ENCODE measurements at places on chromosomes 4 and X.

DNA sequence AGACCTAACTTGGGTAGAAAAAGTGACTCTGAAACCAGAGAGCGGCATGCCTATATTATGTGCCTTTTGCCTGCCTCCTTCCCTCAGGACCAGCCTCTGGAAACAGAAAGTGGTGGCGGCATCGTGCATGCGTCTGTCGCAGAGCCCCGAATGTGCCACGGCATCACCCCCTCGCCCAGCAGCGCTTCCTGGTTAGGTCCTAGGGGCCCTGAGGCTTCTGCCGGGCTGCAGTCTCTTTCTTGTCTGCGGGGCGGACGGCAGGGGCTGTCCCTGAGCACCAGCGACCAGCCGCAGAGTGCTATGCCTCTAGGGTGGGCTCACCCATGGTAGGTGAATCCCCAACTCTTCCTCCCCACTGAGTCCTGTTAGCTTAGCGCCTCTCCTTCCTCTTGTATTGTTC, 68.7 kb downstream of the VSIG4 start:
- no peak for DNase-seq

DNA sequence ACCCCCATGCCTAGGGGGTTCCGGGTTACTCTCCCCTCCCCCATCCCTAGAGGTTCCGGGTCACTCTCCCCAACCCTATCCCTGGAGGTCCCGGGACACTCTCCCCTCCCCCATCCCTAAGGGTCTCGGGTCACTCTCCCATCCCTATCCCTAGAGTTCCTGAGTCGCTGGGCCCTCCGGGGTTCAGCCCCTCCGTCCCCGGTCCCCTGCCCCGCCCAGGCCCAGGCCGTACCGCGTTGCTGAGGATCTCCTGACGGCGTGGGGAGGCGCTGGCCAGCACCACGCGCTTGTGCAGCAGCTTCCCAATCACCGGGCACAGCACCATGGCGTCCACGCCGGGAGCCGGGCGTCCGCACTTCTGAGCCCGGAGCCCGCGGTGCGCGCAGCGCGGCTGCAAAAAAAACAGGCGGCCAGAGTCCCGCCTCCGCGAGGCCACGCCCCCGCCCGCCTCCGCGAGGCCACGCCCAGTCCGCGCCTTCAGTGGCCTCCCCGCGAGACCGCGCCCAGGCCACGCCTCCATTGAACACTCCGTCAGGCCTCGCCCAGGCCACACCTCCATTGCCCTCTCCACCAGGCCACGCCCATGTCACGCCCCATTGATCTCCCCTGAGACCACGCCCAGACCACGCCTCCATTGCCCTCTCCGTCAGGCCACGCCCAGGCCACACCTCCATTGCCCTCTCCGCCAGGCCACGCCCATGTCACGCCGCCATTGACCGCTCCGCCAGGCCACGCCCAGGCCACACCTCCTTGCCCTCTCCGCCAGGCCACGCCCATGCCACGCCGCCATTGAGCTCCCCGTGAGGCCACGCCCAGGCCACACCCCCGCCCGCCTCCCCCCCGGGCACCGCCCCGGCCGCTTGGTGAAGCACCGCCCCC, at the start of gene ASMTL:
Gene ASMTL (minus strand): TSS at position 394 of the 879 bp plus-strand sequence. CDS start 69 bp downstream, at position 325.
- peak; percentile 99 for DNase-seq

DNA sequence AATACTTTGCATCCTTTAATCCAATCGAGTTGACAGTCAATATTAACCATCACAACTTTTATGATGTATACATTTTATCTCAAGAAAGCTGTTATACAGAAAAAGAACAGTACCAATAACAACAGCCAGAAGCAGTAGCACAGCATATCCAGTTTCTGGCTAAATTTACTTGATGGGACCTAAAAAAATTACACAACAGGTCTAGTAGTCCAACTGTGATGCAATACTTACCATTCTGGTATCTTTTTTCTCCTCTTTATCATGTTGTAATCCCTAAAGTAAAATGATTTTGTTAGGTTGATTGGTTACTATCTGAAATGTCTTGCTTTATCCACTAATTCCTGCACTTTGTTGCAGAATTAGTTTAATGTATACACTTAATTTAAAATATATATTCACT, 1150.6 kb downstream of the FAT4 start:
- DNase-seq = no peak

GRCh38 chrX:39560271-39560670, 537.5 kb downstream of the BCOR start:
- DNase-seq = no peak

- no peak for DNase-seq
Observed at GRCh38 chr4:165609653-165610052, 230.8 kb downstream of the CPE start.

DNA sequence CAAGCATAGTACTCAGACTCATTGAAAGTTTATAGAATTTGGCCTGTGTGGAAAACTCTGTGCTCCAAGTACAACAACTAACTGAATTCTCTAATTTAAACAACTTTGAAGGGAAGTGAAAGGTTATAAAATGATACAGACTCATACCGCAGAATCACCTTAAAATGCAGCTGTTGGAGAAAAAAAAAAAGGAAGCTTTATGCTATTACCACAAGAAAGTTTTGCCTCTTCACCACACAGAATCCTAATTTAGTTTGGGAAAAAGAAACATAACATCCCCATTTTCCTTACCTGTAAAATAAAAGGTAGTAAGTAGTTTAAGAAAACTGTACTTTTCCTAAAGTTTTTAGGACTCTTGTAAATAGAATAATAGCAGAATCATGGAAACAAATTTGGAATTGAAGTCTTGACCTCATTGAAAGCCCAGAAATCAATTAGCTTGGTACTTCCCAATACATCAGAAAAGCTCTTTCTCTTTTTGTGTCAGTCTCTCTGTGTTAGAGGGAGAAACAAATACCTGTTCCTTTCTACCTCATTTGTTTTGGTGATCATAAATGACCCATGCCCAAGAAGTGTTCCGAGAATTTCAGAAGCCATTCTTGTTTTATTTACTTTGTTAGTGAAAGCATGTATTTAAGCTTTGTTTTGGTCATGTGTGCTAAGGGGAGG, 78.8 kb downstream of the NFKB1 start:
- DNase-seq = no peak

- DNase-seq = no peak
Observed at GRCh38 chr4:2822461-2823300, 21.0 kb upstream of the ADD1 start.

DNA sequence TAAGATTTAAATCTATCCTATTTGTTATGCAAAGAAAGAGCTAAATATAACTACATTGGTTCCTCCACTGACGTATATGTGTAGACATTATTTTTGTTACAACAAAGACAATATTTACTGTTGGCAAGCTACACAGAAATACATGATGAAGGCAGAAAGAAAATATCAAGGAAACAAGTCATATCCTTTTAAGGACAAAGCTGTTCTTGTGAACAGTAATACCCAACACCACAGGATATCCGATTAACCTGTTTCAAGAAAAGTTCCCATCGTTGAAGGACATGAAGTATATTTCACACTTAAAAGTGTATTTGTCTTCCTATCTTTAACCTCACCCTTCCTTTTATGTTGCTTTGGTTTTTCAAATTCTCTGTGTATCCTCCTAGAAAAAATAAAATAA, 235.8 kb upstream of the AADAT start:
- no peak for DNase-seq

DNA sequence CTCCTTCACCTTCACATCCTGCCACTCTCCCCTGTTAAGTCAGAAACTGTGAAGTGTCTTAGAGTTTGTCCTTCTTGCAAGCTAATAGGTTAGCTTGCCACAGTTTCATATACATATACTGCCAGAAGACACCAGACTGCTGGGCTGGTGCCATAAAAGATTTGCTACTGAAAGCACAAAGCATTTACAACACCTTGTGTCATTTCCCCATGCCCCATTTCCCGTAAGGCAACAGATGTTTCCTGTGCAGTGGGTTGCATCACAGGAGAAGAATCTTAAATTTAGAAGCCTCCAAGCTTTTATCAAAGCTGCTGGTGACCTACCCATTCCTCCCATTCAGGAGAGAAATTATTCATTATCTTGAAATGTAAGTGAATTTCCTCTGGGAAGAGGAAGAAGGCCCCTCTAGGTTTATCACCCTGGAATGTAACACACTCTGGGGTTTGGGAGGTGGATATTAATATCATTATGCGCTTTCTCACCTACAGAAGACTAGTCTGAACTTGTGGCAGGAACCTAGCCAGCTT, 34.5 kb upstream of the RAB33B start:
- DNase-seq = no peak

DNA sequence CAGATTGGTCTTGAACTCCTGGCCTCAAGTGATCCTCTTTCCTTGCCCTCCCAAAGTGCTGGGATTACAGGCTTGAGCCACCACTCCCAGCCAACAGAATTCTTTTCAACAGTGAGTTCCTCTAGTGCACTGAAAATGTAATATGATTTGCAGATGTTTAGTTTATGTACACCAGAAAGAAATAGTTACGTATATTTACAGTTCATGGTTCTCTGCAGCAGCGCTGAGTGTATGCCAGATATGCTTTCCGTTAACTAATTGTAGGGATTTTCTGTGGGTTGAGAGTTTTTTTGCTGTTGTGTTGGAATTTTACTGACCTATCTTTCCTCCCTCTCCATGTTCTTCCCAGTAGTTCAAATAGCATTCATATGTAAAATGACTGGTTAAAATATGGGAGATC, 44.0 kb downstream of the GAB1 start:
- DNase-seq = no peak

DNA sequence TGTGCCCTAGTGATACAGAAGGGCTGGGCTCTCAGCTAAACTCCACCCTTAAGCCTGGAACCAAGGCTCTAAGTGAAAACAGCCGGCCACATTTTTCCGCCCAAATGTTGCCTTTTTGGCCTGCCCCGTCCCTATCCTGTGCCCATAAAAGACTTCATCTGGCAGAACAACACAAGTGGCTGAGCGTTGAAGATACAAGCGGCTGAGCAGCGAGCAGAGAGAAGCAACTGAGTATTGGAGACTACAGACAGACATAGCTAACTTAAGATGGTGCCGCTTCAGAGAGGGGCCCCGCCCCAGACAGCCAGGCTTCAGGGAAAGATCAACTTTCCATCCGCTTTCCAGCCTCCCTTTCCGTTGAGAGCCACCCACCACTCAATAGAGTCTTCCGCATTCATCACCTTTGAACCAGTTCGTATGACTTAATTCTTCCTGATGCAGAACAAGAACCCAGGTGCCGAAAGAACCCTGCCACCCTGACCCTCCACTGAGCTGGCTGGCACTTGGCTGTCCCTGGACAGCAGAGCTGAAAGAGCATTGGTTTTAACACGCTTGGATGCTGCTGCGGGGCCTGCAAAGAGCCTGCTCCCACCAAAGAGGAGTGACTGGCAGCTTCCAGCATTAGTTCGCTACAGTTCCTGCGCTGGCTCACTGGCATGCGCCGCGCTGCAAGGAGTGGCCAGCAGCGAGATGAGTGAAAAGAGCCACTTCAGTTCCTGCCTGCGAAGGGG, 853.2 kb upstream of the INTU start:
- DNase-seq = no peak

DNA sequence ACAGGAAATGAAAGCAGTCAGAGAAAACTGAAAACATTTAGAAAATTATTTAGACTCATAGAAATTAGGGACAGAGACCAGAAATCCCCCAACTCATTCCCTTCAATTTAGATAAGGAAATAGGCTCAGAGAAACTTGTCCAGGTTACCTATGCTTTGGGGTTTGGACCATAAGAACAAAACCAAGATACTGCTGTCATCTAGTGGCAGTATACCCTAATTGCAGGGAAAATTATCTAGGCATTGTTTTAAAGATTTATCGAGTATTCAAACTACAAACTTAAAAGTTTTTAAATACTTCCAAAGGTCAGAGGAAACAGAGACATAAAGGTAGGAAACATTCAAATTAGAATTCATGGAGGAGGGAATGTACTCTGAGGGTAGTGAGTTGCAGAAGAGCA, 67.0 kb upstream of the KLHL13 start:
- no peak for DNase-seq

DNA sequence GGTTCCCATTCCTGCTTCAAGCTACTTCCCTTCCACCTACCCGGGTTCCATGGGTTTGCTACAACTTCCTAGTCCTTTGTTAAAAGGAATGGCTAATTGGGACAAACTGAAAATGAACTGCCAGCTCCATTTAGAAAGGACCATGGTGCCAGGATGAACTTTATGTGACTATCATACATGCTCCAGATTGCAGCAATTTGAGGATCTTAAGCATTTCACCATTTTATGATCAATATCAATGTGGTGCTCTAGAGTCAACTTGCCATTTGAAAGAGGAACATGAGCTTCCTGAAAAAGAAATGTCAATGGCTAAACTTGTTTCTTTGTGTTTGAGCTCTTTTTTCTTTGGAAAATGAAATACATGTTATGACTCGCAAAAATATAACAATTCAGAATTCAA, 92.7 kb upstream of the IL15 start:
- no peak for DNase-seq

- DNase-seq = no peak
Observed at GRCh38 chr4:184851200-184851541, 25.4 kb upstream of the ACSL1 start.

DNA sequence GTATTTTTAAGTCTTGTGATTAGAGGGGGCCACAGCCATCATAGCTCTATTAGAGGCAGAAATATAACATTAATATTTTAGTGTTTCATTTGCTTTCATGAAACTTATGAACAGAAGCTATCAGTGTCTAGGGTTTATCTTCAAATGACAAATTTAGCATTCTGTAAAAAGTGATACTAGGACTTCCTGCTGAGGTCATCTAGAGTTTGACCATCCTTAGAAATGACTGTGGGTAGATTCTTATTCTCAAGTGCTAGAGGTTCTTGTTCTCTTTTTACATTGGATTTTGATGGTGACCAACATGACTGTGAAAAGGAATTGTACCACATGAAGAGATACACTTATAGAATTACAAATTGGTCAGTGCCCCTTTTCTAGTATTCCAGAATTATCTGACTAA, 568.6 kb downstream of the RPA4 start:
- no peak for DNase-seq

- DNase-seq = no peak
Observed at GRCh38 chr4:123659730-123660129, 263.1 kb downstream of the SPRY1 start.

DNA sequence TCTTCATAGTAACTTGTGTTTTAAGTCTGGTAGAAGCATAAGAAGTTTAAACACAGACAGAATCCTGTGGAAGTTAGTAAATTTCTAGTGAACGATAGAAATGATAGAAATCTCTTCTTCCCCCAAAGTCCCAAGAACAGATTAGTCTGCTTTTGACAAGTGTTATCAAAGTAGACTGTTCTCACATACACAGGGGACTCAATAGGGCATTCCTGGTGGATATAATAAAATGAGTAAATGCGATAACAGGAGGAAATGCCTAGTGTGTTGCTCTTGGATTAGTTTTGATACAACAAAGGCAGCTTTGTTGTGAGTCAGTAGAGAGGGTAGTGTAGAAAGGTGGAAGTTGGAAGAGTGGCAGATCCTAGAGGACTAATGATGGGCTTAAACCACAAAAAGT, 43.5 kb downstream of the CLCN3 start:
- DNase-seq = no peak

DNA sequence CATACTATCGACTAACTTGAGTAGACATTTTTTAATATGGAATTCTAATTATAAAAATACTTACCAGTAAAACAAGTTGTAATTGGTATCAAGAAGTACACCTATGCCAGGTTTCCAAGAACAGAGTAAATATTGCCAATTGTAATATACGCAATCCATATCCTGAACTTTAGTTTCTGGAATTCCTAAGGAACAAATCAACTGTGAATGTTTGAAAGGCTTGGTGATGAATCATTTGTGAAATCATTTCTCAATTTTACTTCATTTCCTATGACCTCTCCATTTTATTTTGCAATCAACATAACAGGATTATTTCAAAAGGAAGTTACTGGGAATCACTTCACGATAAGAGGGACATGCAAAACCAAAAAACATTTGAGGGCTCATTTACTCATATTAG, 3.7 kb downstream of the IL13RA2 start:
- DNase-seq = no peak

- no peak for DNase-seq
Observed at GRCh38 chrX:103806862-103807474, 25.1 kb downstream of the RAB9B start.
